NCI-H146 (cell line): ENCODE measurements at places on chromosomes 7 and 10.

DNA sequence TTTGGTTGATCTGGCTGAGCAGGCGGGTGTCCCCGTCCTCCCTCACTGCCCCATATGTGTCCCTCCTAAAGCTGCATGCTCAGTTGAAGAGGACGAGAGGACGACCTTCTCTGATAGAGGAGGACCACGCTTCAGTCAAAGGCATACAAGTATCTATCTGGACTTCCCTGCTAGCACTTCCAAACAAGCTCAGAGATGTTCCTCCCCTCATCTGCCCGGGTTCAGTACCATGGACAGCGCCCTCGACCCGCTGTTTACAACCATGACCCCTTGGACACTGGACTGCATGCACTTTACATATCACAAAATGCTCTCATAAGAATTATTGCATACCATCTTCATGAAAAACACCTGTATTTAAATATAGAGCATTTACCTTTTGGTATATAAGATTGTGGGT lies 26.9 kb upstream of the TRIM56 start:
- no peak for DNase-seq

DNA sequence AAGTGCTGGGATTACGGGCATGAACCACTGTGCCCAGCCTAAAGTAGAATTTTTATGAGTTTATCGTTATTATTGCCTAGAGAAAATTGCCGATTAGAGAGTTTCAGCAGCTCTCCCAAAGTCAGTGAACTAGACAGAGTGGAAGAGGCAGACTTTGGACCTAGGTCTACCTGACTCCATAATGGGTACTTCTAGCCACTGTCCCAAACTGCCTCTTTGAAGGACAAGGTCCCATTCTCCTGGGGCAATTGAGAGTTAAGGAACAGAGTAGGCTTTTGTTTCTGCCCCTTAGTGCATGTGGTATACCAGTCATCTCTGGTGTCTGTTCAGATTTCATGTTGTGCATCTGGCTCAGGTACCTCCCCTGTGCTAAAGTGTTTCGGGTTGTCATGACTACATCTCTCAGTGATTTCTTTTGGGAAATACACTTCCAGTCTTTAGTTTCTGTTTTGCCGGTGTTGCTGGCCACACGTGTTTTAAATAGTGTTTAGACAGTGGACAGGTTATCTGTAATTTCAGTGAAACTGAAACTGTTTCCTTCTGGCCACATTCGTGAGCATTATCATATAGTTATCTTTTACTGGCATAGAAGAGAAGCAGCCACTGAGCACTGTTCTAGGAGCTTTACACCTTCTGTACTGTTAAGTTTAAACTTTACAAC lies 4.7 kb downstream of the TMEM236 start:
- DNase-seq: no peak

DNA sequence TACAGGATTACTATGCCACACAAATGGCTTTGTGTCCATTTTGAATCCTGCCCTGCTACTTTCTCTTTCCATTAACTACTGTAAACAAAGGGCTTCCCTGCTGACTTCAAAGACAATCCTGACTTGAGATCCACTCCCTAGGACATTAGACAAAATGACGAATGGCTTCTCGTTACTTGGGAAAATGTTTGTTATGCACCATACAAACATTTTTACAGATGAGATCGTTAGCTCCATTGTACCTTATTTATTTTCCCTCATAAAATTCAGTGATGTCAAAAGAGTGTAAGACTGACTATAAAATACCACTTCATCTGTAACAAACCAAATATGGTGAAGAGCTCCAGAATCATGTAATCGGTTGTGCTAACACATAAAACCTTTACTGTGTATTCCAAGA lies 121.8 kb downstream of the CD36 start:
- DNase-seq: no peak

DNA sequence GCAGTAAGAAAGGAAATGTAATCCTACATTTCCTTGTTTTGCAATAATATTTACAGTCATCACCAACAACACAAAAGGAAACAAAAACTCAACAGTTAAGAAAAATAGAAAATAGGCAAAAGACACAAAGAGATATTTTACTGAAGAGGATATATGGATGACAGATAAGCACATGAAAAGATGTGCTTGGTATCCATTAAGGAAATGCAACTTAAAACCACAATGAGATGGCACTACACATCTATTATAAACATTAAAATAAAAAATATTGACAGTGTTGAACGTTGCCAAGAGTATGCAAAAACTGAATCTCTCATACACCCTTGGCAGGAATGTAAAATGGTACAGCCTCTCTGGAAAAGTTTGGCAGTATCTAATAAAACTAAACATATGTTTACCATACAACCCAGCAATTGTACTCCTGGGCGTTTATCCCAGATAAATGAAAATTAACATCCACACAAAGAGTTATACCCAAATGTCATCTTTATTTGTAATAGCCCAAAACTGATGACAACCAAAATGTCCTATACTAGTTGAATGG lies 5.4 kb downstream of the CEP41 start:
- no peak for DNase-seq

GRCh38 chr10:121919666-121920065 lies 8.2 kb downstream of the ATE1 start:
- DNase-seq: no peak
